RKO (cell line): ENCODE measurements at places on chromosomes 7 and 10.

GRCh38 chr7:67489881-67490280, 493.2 kb downstream of the TYW1 start:
- DNase-seq: peak; percentile 35

- no peak for DNase-seq
Observed at GRCh38 chr10:103610921-103611511, 117.5 kb downstream of the NEURL1 start.

GRCh38 chr7:69868921-69869320, 270.6 kb downstream of the AUTS2 start:
- no peak for DNase-seq

DNA sequence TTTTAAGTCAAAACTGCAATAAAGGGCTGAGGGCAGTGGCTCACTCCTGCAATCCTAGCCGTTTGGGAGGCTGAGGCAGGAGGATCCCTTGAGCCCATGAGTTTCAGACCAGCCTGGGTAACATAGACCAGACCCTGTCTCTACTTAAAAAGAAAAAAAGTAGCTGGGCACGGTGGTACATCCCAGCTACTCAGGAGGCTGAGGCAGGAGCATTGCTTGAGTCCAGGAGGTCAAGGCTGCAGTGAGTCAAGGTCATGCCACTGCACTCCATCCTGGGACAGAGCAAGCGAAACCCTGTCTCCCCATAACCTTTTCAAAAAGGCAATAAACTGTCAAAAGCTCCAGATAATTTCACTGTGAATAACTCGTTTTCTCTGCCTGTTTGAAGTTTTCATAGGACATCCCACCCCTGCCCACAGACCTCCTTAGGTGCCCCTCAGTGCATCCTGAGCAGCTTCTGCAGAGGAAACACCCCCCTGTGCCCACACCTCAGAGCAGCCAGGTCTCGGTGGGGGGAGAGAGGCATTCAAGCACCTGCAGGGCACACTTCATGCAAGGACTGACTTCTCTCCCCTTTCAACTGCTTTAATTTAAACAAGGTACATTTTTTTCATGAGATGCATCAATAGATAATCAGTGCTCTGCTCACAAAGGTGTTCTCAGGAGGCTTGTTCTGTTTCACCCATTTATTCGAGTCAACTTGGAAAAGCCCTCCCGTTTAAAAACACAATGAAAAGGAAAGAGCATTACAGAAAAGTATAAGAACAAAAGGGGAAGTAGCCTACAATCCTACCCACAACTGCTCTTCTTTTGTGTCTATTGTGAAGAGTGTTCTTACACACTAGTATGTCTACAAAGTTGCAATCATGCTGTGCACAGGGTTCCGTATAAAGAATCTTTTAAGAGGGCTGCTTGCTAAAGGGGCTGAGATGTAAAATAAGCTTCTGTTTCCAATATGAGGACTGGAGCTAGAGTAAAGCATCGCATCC, 104.9 kb downstream of the KMT2E start:
- DNase-seq: no peak

DNA sequence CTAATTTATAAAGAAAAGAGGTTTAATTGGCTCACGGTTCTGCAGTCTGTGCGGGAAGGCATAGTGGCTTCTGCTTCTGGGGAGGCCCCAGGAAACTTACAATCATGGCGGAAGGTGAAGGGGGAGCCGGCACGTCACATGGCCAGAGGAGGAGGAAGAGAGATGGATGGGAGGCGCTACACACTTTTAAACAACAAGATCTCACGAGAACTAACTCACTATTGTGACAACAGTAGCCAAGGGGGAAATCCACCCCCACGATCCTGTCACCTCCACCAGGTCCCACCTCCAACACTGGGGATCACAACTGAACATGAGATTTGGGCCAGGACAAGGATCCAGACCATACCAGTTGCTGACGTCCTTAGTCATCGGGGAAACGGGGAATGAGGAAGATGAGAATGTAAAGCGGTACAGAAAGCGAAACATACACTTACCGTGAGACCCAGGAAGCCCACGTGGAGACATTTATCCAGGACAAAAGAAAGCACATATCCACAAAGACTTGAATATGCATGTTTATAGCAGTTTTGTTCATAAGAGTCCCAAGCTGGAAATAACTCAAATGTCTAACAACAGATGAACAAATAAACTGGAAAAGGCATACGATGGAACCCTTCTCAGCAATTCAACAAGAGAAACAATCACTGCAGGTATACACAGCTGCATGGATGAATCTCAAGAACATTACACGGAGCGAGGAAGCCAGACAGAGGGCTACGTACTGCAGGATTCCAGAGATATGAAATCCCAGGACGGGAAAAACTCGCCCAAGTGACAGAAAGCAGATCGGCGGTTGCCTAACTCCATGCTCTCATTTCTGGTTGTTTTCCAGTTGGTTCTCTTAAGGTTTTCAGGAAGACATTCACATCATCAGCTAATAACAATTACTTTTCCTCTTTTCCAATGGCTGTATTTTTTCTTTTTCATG, 26.2 kb upstream of the INPP5A start:
- no peak for DNase-seq
